ENCODE measurements at places on chromosomes 1 and 21.

- DNase-seq = no peak
Measured at GRCh38 chr1:175078629-175079028, 11.0 kb downstream of the TNN start.

- DNase-seq = no peak
Measured at GRCh38 chr1:200207711-200208126, 180.2 kb downstream of the NR5A2 start.

DNA sequence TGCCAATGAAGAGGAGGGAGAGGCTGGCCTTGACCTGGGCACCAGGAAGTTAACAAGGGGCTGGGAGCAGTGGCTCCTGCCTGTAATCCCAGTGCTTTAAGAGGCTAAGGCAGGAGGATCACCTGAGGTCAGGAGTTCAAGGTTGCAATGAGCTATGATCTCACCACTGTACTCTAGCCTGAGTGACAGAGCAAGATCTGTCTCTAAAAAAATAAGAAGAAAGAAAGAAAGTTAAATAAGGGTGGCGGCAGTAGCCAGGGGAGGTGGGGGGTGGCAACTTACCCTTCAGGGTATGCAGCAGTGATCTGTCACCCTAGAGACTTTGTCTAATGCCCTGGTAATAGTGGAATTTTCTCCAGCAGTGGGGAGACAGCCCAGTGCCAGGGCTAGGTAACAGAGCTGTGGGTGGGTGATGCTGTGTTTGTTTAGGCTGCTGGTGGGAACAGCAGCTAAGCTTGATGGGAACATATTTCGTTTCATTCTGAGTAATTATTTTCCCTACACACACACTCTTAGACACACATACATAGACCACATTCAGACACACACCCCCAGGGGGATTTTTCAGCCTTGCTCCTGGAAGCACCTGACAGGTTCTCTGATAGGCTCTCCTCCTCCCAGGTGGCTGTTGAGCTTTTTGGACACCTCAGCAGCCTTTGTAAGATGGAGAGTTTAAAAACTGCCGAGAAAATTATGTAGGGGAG, 11.3 kb upstream of the SYT6 start:
- no peak for DNase-seq

- DNase-seq = peak; percentile 16
Measured at GRCh38 chr1:117928881-117929342, 509 bp downstream of the GDAP2 start.

DNA sequence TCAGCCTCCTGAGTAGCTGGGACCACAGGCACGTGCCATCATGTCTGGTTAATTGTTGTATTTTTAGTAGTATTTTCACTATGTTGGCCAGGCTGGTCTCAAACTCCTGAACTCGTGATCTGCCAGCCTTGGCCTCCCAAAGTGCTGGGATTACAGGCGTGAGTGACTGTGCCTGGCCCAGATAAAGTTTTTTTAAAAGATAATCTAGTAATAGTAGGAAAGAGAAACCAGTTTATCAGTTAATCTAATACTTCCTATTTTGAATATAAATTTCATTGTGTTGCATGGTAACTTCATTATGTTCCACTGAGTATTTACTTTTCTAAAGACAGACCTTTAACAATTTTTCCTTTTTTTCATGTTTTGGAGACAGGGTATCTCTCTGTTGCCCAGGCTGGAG, 10.0 kb downstream of the RABGAP1L start:
- DNase-seq = no peak

- DNase-seq = no peak
Measured at GRCh38 chr1:226210571-226211176, 12.8 kb upstream of the MIXL1 start.

GRCh38 chr21:30426731-30427130, 1.0 kb upstream of the KRTAP13-3 start:
- no peak for DNase-seq

DNA sequence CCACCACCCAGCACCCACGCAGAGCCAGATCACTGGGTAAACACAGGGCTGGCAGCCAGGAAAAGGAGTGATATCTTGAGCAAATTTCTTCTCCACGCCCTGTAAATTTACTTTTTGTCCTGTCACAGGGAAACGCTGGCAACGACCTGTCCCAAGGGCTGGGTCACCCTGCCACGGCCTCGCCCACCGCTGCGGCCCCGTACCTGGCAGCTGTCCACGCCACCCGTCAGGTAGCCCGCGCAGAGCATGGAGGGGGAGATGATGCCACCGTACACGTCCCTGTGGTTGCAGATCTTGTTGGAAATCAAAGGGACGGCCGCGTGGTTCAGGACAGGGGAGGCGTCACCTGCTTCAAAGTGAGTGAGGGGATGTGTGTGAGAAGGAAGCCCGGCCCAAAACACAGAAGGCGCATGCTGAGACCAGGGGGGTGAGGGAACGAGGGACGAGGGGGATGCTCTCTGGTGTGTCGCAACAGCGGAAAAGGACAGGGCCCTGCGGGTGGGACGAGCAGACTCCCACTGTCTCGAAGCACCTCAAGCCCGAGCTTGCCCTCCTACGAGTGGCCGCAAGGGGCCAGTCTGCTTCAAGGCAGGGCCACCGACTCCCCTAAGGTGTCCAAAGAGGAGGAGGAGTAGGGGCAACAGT, 10.1 kb upstream of the TFF1 start:
- DNase-seq = no peak

GRCh38 chr1:245874942-245875580, 632.0 kb downstream of the SMYD3 start:
- no peak for DNase-seq

GRCh38 chr1:177872308-177872900, 97.5 kb downstream of the SEC16B start:
- DNase-seq = no peak

DNA sequence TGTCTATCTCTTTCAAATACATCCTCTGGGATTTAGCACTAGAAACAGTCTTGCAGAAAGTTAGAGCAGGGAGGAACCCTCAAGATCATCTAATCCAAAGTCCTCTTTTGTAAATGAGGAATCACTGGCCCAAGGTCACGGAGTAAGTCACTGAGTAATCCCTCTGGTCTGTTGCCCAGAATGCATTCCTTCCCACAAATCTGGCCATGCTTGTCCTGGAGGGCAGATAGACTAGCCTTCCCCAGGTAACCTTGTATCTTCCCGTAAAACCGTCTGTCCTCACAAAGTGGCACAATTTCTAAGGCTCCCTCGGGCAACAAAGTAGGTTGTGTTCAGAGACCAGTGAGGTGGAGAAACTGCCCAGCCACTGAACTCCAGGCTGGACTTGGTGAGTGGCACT, 46.2 kb downstream of the DDR2 start:
- no peak for DNase-seq

- DNase-seq = no peak
Measured at GRCh38 chr1:246705368-246705767, 18.8 kb upstream of the SCCPDH start.

DNA sequence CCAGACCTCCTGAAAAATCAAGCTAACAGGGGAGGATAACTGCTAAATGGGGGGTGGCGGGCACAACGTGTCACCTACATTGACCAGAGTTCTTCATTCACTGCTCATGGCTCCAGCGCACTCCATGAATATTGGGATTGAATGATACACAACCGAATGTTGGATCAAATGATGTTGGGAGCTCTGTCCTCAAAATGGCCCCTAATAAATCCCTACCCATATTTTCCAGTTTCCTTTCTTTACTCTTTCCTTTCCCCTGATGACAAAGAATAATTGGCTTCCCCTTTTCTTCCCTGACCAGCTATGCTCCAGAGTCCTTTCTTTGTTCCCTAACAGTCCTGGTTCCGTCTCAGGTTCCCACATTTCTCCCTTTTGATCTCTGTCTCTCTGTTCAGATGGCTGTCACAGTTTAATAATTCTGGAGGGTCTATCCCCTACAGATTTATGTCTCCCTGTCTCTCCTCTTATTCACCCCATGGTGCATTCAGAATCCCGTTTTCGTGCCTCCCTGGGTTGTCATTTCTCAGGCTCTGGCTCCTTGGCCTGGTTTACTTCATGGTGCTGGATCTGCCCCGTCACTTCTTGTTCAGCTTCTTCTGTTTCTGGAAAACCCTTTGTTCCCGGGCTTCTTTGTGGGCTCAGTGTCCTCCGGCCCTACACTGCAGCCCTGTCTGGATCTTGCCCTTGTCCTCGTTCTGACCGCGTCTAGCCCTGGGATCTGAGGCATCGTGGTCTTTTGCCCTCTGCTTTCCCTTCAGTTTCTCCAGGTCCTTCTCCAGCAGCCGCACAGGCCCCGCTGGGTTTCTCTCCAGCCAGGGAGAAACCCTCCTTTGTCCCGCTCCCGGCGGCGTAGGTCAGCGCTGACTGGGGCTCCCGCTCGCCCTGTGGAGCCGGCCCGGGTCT, 78.3 kb downstream of the NDUFS5 start:
- no peak for DNase-seq

GRCh38 chr1:58837886-58838285, 54.0 kb upstream of the JUN start:
- no peak for DNase-seq

- DNase-seq = no peak
Measured at GRCh38 chr1:59116920-59117542, 179.9 kb upstream of the FGGY start.

- DNase-seq = no peak
Measured at GRCh38 chr1:228900886-228901392, 165.7 kb downstream of the RHOU start.

DNA sequence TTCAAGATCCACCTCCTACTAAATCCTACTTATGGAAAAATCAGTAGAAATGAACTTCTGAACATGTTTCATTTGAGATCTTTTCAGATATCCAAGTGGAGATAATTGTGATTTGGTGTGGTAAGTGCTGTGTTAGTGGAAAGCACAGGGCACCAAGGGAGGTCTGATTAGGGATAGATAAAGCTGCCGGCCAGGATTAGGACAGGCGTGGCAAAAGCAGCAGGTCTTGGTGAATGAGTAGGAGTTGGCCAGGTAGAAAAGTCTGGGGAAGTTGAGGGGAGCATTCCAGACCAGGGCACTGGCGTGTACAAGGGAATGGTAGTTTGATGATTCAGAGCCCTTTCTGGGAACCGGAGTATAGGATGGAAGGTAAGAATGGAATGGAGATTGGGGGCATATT, 47.8 kb downstream of the AZIN2 start:
- no peak for DNase-seq

DNA sequence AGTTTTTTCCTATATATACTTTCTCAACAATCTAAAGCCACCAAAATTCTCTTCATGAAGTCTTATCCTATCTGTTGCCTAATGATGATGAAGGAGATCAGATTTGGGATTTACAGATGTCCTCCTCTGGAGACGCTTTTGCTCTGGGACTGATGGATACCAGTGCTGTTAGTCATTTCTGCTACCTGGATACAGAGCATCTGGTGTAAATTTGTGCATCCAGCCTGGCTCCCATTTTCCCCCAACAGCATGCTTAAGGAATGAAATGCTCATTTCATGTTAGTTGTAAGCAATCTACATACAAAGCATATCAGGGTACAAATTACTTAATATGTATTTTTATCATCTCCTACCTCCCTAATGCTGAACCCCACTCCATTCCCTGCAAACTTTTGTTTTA, 57.7 kb downstream of the HNRNPR start:
- DNase-seq = no peak

- no peak for DNase-seq
Measured at GRCh38 chr1:169110236-169110635, 3.7 kb downstream of the ATP1B1 start.

GRCh38 chr1:179036844-179037465, 11.3 kb downstream of the FAM20B start:
- no peak for DNase-seq

DNA sequence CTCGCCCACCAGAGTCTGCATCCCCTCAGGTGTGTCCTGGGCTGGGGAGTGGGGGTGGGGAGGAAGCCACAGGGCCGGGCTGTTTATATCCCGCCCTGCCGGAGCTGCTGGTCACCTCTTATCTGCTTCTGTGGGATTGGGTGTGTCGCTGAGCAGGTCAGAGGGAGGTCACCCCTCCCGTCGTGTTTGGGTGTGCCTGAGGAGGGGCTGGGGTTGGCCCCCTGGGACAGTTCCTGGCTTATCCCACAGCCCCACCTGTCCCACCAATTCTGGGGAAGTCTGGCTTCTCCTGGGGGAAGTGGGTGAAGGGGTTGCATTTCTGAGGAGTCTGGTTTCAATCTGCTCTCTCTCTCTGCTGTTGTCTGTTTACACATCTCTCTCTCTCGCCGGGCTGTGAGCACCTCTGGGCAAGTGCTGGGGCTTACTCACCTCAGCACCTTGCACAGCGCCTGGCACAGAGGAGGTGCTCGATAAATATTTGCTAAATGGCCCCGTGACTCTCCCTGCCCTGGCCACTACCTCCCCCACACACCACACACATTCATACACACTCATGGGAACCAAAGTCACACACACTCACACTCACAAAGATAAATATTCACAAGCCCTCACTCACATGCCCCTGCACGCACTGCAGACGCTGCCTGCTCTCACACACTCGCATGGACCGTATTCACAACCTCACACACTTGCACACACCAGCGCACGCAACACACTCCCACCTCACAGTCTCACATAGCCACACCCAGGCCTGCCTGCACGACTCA, 8.3 kb downstream of the ELF3 start:
- DNase-seq = no peak

Measured in activated CD4-positive, alpha-beta T cell treated with anti-CD3 and anti-CD28 coated beads for 1 hour (primary cell).